ENCODE measurements at places on chromosomes 7 and 10. TPM values are rescaled to one million over a fixed set of nuclear protein-coding genes. Genes with fewer than 3 reads are reported as not detected.

Gene NAMPT
- total RNA-seq = 128 TPM

Gene FGFBP3
- 6.6 TPM for total RNA-seq

Gene GPR15LG
- total RNA-seq = not detected

Gene CDK1
- total RNA-seq = not detected

Gene HOXA6
- 15.3 TPM for total RNA-seq

Gene TUBB8
- not detected for total RNA-seq

Gene AS3MT
- 1.4 TPM for total RNA-seq

Gene SKIDA1
- not detected for total RNA-seq

Gene PVRIG
- total RNA-seq = 27.8 TPM

Gene PAOX
- 1.4 TPM for total RNA-seq

Gene TRIL
- 13.5 TPM for total RNA-seq

Gene ZNF117
- 6.4 TPM for total RNA-seq

Gene IL15RA
- total RNA-seq = 24.8 TPM

Gene TMEM139
- total RNA-seq = 11.5 TPM

Gene CCDC3
- total RNA-seq = 86.0 TPM

- no peaks in the 10 kb centered on the region for H3K4me1 ChIP-seq
- H3K4me3 ChIP-seq = no peak overlapping the region
- H3K27ac ChIP-seq = no peak overlapping the region
- no peaks in the 10 kb centered on the region for H3K27me3 ChIP-seq
- no peak for DNase-seq
Measured at GRCh38 chr10:104429846-104430245, 76.2 kb downstream of the CFAP58 start.

GRCh38 chr7:142800088-142800487 lies 29.3 kb downstream of the PRSS2 start:
- peaks cover 5% of the 10 kb centered on the region for H3K27me3 ChIP-seq
- H3K4me3 ChIP-seq = no peak overlapping the region
- no peak overlapping the region for H3K27ac ChIP-seq
- H3K36me3 ChIP-seq = no peaks in the 10 kb centered on the region

GRCh38 chr10:85175635-85176034 lies 847.2 kb downstream of the CCSER2 start:
- no peaks in the 10 kb centered on the region for H3K36me3 ChIP-seq
- H3K27ac ChIP-seq = no peak overlapping the region

GRCh38 chr10:102065561-102066398 lies 631 bp downstream of the HPS6 start:
- peaks cover 16% of the 10 kb centered on the region for H3K4me1 ChIP-seq
- no peaks in the 10 kb centered on the region for H3K27me3 ChIP-seq
- H3K27ac ChIP-seq = peak overlapping the region; percentile 89
- peak; percentile 67 for DNase-seq

DNA sequence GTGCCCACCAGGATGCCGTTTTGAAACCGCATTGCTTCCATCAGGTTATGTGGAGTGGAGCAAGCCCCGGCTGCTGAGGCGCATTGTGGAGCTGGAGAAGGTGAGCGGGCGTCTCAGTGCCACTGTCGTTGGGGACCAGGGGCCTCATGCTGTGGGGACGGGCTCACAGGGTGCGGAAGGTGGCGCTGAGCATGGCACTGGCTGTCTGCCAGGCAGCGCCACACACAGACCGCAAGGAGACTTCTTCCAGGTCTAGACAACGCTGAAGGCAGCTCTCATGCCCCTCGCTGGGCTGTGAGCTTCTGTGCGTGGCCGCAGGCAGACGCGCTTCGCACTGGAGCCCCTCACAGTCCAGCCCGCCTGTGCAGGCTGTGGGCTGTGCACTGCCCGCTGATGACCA lies 29.0 kb downstream of the IQCE start:
- DNase-seq = no peak
- H3K4me1 ChIP-seq = no peaks in the 10 kb centered on the region
- H3K4me3 ChIP-seq = no peak overlapping the region
- H3K27ac ChIP-seq = no peak overlapping the region

DNA sequence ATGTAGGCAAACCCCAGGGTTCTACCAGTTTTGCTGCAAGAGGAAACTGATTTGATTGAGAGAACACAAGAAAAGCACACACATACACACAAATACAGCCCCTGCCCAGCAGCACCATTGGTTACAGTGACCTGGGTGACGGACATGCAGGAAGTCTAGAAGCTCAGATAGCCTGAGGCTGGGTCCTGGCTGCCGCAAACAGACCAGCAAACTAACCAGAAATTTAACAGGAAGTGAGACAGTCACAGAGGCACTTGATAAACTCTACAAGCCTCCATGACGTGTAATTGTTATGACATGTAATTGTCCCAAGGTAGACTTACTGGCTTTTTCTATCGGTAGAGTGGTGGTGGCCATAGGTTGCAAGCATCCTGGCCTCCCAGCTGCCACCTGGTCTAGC lies 58.9 kb downstream of the PRKAR2B start:
- DNase-seq = no peak
- no peak overlapping the region for H3K4me3 ChIP-seq
- no peaks in the 10 kb centered on the region for H3K4me1 ChIP-seq
- no peaks in the 10 kb centered on the region for H3K36me3 ChIP-seq
- H3K27me3 ChIP-seq = no peaks in the 10 kb centered on the region

GRCh38 chr7:42960762-42961161 lies 28.6 kb downstream of the MRPL32 start:
- H3K27me3 ChIP-seq = no peaks in the 10 kb centered on the region
- no peak for DNase-seq
- no peaks in the 10 kb centered on the region for H3K36me3 ChIP-seq
- no peak overlapping the region for H3K4me3 ChIP-seq
- H3K4me1 ChIP-seq = no peaks in the 10 kb centered on the region
- H3K27ac ChIP-seq = no peak overlapping the region

- H3K27me3 ChIP-seq = no peaks in the 10 kb centered on the region
- no peak for DNase-seq
- no peaks in the 10 kb centered on the region for H3K36me3 ChIP-seq
- no peak overlapping the region for H3K4me3 ChIP-seq
- H3K27ac ChIP-seq = no peak overlapping the region
- peaks cover 3% of the 10 kb centered on the region for H3K4me1 ChIP-seq
Measured at GRCh38 chr10:32419615-32420014, 26.3 kb upstream of the CCDC7 start.

DNA sequence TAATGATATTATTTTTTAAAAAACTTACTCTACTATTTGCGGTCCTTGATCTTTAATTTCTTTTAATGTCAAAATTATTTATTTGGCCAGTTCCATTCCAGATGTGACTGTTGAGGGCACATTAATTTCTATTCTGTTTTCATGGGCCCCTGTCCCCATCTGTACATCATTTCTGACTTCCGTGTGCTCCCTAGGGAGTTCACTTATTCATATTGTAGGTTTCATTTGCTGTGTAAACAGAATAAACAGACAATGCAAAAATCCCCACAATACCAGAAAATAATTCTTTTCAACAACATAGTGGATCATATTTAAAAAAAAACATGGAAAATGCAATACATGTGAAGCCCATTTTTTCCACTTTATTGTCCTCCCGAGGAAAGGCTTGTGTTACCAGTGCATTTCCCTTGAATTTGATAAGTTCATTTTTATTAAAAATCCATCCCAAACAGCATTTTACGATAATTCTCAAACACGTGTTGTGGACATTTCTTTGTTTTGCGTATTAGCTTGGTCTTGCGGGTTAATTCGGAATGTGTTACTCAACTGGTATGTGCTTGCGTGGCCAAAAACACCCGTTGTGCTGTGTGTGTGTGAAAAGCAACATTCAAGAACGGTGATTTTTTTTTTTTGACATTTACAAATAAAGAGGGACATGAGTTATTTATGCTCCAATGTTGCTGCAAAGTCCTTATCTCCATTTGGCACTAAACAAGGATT lies 138.4 kb downstream of the MGMT start:
- H3K4me1 ChIP-seq = no peaks in the 10 kb centered on the region
- no peaks in the 10 kb centered on the region for H3K27me3 ChIP-seq
- DNase-seq = no peak
- no peak overlapping the region for H3K4me3 ChIP-seq

GRCh38 chr7:44110719-44111635 lies 6.8 kb downstream of the AEBP1 start:
- H3K36me3 ChIP-seq = peaks cover 98% of the 10 kb centered on the region
- peaks cover 50% of the 10 kb centered on the region for H3K4me1 ChIP-seq
- peak overlapping the region; percentile 99 for H3K27ac ChIP-seq
- H3K27me3 ChIP-seq = no peaks in the 10 kb centered on the region

GRCh38 chr10:110650265-110650668 lies 6.1 kb downstream of the RBM20 start:
- no peaks in the 10 kb centered on the region for H3K27me3 ChIP-seq
- DNase-seq = no peak
- peaks cover 3% of the 10 kb centered on the region for H3K4me1 ChIP-seq

DNA sequence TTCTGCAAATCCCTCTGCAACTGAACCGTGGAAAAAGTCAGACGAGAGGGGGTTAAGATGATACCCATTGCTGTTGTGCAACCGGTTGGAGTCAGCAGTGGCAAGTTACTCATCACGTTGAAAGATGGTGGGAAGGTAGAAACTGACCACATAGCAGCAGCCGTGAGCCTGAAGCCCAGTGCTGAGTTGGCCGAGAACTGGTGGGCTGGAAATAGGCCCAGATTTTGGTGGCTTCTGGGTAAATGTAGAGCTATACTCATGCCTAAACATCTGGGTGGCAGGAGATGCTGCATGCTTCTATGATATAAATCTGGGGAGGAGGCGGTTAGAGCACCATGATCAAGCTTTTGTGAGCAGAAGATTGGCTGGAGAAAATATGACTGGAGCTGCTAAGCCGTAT lies 78.6 kb downstream of the ARL5B start:
- no peaks in the 10 kb centered on the region for H3K4me1 ChIP-seq
- H3K27ac ChIP-seq = no peak overlapping the region
- DNase-seq = peak; percentile 63
- no peak overlapping the region for H3K4me3 ChIP-seq
- no peaks in the 10 kb centered on the region for H3K36me3 ChIP-seq
- no peaks in the 10 kb centered on the region for H3K27me3 ChIP-seq

DNA sequence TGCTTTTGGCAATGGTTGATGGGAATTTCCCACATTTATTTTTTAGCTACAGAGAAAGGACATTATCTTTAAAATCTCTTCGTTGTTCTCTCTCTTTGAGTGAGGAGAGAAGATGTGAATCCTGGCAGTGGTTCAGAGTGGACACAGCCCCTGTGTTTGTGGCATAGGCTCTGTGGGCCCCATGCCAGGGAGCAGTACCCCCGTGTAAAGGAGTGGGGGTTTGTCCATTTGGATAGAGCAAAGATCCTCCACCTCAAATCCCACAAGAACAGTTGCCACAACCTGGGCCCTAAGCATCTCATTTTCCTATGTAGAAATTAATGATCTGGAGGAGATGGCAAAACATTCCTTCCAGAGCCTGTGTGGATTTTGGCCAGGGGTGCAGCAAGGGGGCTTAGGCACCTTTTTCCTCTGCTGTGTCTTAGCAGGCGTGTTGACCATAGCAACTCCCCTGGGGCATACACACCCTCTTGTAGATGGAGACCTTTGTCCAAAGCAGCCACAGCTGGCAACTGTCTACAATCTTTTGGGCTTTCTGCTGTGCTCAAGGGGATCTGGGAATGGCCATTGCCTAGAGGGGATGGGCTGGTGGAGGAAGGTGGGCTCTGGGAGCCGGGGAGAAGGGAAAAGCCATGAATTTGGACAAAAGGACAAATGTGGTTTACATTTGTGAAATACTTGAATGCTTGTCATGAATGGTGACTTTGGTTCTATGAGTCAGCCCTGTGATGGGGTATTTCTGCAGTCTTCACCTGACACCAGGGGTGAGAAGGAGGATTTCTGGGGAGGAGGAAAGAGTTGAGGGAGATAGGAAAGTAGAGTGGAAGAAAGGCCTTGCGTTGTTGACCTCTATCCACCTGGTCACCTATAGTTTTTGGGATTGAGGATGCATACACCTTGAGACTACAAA lies 92.0 kb downstream of the TCF7L2 start:
- DNase-seq = peak; percentile 61
- H3K36me3 ChIP-seq = no peaks in the 10 kb centered on the region
- no peaks in the 10 kb centered on the region for H3K27me3 ChIP-seq
- H3K4me3 ChIP-seq = no peak overlapping the region

DNA sequence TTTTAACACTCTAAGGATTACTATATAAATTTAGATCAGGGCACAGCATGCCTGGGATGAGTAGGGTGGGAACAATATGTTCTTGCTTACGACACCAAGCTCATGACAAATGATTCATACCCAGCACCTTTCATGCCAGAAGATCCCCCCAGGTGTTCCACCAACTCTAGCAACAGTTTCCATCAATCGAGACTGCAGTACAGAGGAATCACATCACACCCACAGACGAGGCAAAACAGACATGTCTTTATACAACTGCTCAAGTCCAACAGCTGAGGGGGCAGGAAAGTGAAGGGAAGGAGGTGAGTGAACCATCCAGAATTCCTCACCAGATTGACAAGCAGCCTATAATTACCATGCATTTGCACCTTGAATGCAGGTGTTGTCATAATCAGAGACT lies 3.6 kb downstream of the SORCS1 start:
- H3K36me3 ChIP-seq = no peaks in the 10 kb centered on the region
- no peaks in the 10 kb centered on the region for H3K4me1 ChIP-seq
- no peak overlapping the region for H3K27ac ChIP-seq
- H3K4me3 ChIP-seq = no peak overlapping the region
- DNase-seq = no peak
- no peaks in the 10 kb centered on the region for H3K27me3 ChIP-seq

DNA sequence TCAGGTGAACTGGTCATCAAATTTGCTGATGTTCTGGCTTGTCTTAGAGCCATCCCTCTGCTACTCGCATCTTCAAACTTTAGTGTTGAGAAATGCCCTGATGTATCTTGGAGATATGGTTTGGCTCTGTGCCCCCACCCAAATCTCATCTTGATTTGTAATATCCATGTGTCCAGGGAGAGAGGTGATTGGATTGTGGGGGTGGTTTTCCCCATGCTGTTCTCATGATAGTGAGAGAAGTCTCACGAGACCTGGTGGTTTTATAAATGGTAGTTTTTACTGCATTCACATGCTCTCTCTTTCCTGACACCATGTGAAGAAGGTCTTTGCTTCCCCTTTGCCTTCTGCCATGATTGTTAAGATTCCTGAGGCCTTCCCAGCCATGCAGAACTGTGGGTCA lies 74.0 kb upstream of the AFAP1L2 start:
- DNase-seq = no peak
- no peaks in the 10 kb centered on the region for H3K4me1 ChIP-seq
- H3K36me3 ChIP-seq = no peaks in the 10 kb centered on the region
- no peak overlapping the region for H3K4me3 ChIP-seq

- H3K4me3 ChIP-seq = no peak overlapping the region
- H3K4me1 ChIP-seq = no peaks in the 10 kb centered on the region
- H3K27me3 ChIP-seq = no peaks in the 10 kb centered on the region
Measured at GRCh38 chr7:50676079-50676478, 106.6 kb downstream of the GRB10 start.

- no peak overlapping the region for H3K27ac ChIP-seq
- H3K4me1 ChIP-seq = no peaks in the 10 kb centered on the region
- no peak for DNase-seq
Measured at GRCh38 chr7:15577600-15577999, 15.8 kb upstream of the AGMO start.

DNA sequence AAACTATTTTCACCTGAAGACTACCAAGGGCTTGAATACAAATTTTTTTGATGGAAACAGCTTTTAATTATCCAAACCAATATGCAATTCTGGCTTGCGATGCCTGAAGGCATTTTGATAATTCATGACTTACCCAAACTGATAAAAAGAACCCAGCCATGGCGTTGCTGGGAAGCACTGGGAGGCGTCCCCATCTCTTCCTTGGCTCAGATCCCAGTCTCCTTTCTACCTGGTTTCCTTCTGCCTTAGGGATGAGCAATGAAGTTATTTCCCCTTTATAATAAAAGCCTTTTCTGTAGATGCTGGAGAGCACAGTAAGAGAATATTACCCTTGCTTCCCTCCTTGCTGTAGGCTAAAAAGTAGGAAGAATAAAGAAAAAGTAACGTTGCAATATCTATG lies 129.1 kb upstream of the ANK3 start:
- H3K4me1 ChIP-seq = no peaks in the 10 kb centered on the region
- no peaks in the 10 kb centered on the region for H3K36me3 ChIP-seq
- no peak overlapping the region for H3K4me3 ChIP-seq
- H3K27ac ChIP-seq = no peak overlapping the region

Data from ascending aorta (tissue), 2 donors.